A549 (cell line): ENCODE measurements at places on chromosomes 13 and 19. TPM values are rescaled to one million over a fixed set of nuclear protein-coding genes. Genes with fewer than 3 reads are reported as not detected.

DNA sequence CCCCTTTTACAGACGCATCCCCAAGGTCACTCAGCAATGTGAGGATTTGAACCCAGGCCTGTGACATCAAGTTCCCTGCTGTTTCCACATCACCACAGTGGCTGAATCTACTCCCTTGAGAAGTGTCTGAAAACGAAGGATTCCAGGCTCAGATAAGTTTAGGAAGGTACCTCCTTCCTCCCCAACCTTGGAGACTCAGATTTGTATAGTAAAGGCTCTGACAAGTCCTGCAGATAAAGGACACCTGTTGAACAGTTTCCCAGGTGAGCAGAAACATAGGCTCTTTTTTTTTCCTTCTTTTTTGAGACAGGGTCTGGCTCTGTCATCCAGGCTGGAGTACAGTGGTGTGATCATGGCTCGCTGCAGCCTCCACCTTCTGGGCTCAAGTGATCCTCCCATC, 56.4 kb upstream of the PTPRS start:
- no peak for DNase-seq

GRCh38 chr13:113928685-113929627, 44.9 kb downstream of the C13orf46 start:
- DNase-seq, result no peak

DNA sequence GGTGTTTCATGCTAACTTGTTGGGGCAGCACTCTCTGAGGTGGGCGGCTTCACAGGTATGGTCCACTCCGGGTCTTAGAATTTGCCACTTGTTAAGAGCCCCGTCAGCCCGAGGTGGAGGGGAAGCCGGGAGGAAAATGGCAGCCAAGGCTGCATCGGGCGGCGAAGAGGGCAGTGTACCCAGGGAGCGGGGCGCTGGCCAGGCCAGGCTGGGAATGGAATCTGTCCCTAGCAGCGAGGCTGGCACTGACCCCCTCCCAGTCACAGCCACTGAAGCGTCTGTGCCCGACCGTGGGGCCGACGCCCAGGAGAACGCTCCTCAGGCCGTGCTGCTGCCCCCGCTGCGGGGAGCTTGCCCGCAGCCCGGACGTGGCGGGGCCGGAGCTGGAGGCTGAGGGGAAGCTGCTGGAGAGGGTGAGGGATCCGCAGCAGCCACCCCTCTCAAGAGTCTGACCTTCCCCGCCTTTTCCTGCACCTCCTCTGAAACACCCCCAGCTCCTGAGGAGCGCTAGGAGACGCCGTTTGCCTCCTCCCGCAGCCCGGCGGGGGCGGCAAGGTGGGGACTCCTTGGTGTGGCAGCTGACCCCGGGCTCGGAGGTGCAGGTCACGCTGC, 313.8 kb upstream of the SPRY2 start:
- no peak for DNase-seq

DNA sequence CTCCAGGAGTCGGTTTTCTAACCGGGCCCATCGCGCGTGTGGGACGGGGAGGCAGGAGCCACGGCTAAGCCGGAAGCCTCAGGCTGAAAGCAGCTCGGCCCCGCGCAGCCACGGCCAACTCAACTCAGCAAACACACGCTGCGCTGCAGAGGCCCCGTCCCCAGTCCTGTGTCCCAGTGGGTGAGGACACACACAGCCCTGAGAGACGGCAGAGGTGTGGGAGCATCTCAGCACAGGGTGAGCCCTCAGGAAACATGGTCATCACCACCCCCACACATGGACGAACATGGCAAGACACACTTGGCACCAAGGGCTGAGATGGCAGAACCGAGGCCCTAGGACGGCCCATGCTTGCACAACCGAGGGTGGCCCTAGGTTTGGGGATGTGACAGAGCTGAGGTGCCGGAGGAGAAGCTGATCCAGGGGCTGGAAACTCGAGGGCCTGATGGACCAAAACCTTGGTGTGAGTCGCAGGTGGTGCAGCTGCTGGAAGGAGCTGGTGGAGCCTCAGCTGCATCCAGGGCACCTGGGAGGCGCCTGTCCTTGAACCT, 29.0 kb upstream of the C13orf46 start:
- no peak for DNase-seq

GRCh38 chr13:71374471-71375049, 492.4 kb downstream of the DACH1 start:
- no peak for DNase-seq

GRCh38 chr13:50410921-50411746, 395.9 kb downstream of the KCNRG start:
- peak; percentile 54 for DNase-seq

DNA sequence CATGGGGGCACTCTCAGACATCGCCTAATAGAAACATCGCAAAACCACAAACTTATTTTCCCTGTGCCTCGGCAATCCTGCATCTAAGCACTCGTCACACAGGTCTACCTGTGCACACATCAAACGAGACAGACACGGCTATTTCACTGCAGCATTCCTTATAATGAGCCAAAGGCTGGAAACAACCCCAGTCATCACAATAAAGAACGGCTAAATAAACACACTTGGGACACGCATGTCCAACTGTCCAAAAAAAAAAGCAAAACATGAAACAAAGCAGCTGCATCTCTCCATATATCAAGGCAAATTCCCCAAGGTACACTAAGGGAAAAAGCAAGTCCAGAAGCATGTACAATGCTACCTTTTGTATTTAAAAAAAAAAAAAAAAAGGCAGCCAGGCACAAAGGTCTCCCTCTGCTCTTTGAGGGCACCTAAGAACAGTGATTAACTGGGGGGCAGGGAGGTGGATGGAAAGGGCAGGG, 27.2 kb upstream of the CCNP start:
- no peak for DNase-seq

- no peak for DNase-seq
Observed at GRCh38 chr13:83876546-83876945, 5.7 kb downstream of the SLITRK1 start.

DNA sequence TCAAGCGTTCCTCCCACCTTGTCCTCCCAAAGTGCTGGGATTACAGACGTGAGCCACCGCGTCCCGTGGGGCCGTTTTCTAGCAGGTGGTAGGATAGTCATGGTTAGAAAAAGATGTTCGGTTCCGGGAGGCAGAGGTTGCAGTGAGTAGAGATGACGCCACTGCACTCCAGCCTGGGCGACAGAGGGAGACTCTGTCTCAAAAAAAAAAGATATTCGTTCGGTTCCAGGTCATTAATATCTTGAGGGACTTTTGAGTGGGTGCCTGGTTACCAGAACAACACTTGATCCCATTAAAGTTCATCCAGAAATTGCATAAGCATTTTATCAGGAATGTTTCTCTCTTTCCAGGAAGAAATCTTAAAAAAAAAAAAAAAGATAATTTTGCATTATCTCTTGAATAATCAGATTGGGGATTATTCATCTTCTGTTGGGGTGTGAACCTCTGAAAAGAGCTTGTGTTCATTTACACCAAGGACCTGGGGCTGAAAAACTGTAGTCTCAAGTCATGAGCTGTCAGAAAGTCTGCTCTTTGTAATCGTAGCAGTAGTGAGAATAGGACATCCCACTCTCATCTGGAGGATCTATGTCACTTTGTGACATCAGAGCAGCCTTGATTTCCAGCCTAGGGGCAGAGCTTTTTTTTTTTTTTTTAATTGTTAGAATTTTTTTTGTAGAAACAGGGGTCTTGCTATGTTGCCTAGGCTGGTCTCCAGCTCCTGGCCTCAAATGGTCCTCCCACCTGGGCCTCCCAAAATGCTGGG, 1.0 kb upstream of the ETHE1 start:
- DNase-seq, result no peak

DNA sequence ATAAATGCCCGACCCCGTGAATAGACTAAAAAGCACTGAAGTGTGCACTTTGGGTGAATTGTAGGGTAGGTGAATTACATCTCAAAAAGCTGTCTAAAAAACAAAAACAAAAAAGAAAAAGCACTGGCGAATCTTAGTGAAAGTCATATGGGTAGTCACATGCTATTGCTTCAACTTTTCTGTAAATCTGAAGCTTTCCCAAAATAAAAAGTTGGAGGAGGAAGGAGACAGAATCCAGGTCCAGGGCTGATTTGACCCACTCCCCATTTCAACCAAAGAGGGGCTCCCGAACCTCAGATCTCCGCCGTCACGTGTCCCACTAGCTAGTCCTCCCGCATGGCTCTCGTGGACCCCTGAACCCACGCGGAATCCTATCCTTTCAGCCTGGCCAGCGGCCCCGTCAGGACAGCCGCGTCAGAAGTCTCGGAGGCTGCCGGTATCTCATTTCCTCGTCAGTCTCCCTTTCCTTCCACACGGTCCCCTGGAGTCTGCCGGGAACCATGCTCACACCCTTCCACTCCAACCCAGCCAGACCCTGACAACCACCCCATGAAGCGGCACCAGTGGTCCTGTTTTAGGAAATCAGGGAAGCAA, 6.1 kb downstream of the PPP1R12C start:
- no peak for DNase-seq

GRCh38 chr13:112345826-112346172, 30.4 kb upstream of the SPACA7 start:
- no peak for DNase-seq

- DNase-seq, result no peak
Observed at GRCh38 chr13:39498471-39499114, 104.4 kb downstream of the LHFPL6 start.

DNA sequence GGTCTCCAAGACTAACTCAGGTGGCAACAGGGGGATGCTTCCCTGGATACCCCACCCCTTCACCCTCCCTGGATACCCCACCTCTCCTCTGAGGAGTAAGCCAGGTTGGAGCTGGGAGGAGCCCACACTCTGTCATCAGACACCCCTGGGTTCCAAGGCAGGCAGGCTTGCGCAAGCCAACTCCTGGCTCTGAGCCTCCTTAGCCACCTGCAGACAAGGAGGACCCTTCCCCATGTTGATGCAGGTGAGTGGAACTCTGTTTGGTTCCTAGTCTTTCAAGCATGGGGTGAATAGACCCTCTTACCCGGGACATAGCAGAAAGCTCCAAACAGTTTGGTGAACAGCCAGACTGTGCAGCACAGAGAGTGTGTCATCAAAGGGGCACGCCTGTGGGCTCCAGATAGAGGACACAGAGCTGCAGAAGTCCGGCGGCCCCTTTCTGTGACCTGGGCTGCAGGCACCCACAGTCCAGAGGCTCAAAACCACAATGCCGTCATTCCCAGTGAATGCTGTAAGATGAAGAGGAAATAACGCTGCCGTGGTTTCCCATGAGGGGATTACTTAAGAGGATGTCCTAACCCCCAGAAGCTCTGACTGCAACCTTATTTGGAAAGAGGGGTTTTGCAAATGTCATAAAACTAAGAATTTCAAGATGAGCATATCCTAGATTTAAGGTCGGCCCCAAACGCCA, 12.1 kb upstream of the HAS1 start:
- DNase-seq, result no peak

DNA sequence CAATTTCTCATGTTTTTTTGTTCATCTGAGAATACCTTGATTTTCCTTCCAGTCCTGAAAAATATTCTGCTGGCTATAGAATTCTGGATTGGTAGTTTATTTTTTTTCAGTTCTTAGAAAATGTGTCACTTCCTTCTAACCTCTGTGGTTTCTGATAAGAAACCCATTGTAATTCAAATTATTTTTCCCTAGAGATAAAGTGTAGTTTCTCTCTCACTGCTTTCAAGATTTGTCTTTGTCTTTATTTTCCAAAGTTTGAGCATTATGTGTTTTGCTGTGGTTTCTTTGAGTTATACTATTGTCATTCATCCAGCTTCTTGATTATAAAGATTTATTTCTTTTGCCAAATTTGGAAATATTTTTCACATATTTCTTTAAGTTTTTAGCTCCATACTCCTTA, 324.0 kb upstream of the SPRY2 start:
- DNase-seq, result no peak

- no peak for DNase-seq
Observed at GRCh38 chr13:75904012-75904411, 267.9 kb downstream of the LMO7 start.

DNA sequence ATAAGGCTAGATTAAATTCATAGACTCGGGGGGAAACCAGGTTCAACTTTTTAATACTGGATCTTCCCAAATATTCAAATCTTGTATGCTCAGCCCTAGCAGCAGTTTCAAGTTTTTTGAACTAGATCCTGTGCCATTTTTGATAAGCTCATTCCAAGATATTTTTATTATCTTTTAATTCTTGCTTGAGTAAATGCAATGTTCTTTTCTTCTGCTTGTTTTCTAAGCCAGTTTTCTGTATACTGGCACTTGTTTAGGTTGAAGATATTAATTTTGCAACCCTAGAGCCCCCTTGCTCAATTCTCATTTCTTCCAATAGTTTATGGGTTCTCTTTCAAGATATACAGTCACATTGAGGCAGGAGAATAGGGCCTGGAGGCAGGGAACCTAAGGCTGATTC, 13.1 kb upstream of the PNMA8C start:
- no peak for DNase-seq

DNA sequence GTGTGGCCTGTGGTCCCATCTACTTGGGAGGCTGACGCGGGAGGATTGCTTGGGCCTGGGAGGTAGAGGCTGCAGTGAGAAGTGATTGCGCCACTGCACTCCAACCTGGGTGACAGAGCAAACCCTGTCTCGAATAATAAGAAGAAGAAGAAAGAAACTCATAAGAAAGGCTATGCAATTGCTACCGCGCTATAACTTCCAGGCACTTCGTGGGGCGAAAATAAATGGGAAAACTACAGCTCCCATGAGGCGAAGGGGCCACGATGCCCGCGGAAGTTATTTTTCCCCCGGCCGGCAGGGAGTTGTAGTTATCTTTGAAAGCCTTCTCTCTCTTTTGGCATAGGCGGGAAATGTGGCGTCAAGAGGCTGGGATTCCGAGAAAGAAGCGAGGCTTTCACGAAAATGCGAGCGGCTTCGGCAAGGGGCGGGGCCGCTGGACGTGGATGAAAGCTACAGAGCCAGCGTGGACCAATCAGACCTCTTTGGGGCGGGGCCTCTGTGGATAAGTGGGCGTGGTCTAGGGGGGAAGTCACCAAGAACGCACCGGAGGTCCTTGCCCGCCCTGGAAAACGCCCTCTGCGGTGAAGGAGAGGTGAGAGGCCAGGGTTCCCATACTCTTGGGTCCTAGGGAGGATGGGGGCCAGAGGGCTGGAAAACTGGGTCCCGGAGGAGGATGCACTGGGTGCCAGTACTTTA, at the start of gene NUCB1:
Gene NUCB1 (plus strand): TSS at position 532 of the 696 bp plus-strand sequence. CDS start 485 bp downstream, outside the sequence.
- DNase-seq, result peak; percentile 100

DNA sequence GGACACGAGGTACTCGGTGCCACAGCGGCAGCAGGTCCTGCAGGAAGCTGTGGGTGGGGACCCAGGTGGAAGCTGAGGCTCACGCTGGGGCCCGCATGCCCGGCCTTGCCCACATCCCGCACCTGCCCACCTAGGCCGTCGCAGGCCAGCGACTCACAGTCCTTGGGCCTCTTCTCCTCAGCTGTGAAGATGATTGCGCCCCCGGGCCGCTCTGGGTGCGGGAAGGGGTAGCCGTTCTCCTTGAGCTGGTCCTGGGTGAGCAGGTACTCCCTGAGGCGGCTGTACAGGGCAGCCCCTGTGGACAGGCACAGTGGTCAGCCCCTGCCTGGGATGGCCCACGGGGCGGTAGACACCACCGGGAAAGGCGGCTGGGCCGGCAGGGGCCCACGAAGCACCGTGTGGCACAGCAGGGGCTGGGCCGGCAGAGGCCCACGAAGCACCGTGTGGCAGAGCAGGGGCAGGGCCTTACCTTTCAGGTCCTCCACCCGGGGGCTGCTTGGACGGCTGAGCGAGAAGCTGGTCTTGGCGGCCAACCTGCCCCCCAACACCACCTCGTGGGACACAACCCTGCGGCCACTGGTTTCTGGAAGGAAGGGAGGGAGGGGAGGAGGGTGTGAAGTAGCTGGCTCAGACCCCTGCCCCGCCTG, 6.6 kb upstream of the ATP8B3 start:
- DNase-seq, result no peak

Gene SPTBN4
- 1.2 to 2.0 TPM (median 1.4 TPM) in 3 replicates for polyA plus RNA-seq

Gene CCDC61
- 6.9 to 9.0 TPM (median 8.2 TPM) in 3 replicates for polyA plus RNA-seq

Gene ZNF850
- 1.3 to 1.9 TPM (median 1.5 TPM) in 3 replicates for polyA plus RNA-seq

Gene ADAMTSL5
- polyA plus RNA-seq, result 3.0 to 4.1 TPM (median 3.1 TPM) in 3 replicates

Gene TNFSF13B
- polyA plus RNA-seq, result 0.05 to 0.13 TPM in 2 of 3 replicates, not detected in the other

Gene ZNF135
- polyA plus RNA-seq, result not detected in 3 replicates

Gene ZNF284
- polyA plus RNA-seq, result 0.81 to 1.1 TPM (median 1.0 TPM) in 3 replicates

Gene DHDH
- 1.1 to 1.2 TPM (median 1.2 TPM) in 3 replicates for polyA plus RNA-seq

Gene ZNF99
- not detected in 3 replicates for polyA plus RNA-seq
